ENCODE measurements at places on chromosomes 1 and 21.

GRCh38 chr1:5944843-5945167 lies 47.4 kb downstream of the NPHP4 start:
- no peaks in the 10 kb centered on the region for H3K4me1 ChIP-seq
- peaks cover 17% of the 10 kb centered on the region for H3K36me3 ChIP-seq
- H3K27ac ChIP-seq, result no peak overlapping the region
- H3K27me3 ChIP-seq, result no peaks in the 10 kb centered on the region
- no peak overlapping the region for H3K4me3 ChIP-seq

- DNase-seq, result no peak
- peaks cover 5% of the 10 kb centered on the region for H3K4me1 ChIP-seq
- H3K27me3 ChIP-seq, result peaks cover 6% of the 10 kb centered on the region
These were observed 5.9 kb upstream of the FOXJ3 start for GRCh38 chr1:42340901-42341300.

- peaks cover 20% of the 10 kb centered on the region for H3K4me1 ChIP-seq
- DNase-seq, result no peak
- H3K36me3 ChIP-seq, result no peaks in the 10 kb centered on the region
- H3K27ac ChIP-seq, result no peak overlapping the region
These were observed 40.1 kb downstream of the PTPRC start for GRCh38 chr1:198678901-198679329.

GRCh38 chr1:113666126-113666525 lies 93.2 kb downstream of the PHTF1 start:
- DNase-seq, result no peak
- no peaks in the 10 kb centered on the region for H3K27me3 ChIP-seq
- no peaks in the 10 kb centered on the region for H3K4me1 ChIP-seq
- no peak overlapping the region for H3K4me3 ChIP-seq
- H3K27ac ChIP-seq, result no peak overlapping the region

DNA sequence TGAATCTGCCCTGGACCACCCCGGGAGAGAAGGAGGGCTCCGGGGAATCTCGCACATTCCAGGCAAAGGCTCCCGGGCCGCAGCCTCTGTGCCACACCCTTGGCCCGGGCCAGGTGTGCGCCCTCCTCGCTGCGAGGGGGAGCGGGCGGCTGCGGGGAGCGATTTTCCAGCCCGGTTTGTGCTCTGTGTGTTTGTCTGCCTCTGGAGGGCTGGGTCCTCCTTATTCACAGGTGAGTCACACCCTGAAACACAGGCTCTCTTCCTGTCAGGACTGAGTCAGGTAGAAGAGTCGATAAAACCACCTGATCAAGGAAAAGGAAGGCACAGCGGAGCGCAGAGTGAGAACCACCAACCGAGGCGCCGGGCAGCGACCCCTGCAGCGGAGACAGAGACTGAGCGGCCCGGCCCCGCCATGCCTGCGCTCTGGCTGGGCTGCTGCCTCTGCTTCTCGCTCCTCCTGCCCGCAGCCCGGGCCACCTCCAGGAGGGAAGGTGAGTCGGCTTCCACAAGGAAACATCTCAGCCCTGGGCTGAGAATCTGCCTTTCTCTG lies at the start of gene LAMC2:
Gene LAMC2, plus strand, starts transcription at position 324 of the 550 bp plus-strand sequence. Its CDS starts 89 bp downstream, at position 413.
- H3K36me3 ChIP-seq, result no peaks in the 10 kb centered on the region
- H3K4me3 ChIP-seq, result peak within 1 kb of the TSS; percentile 72
- H3K27ac ChIP-seq, result peak within 1 kb of the TSS; percentile 61

GRCh38 chr1:182035097-182035770 lies 26.3 kb downstream of the ZNF648 start:
- H3K4me1 ChIP-seq, result no peaks in the 10 kb centered on the region
- DNase-seq, result no peak
- peaks cover 4% of the 10 kb centered on the region for H3K27me3 ChIP-seq
- H3K27ac ChIP-seq, result no peak overlapping the region
- H3K4me3 ChIP-seq, result no peak overlapping the region
- no peaks in the 10 kb centered on the region for H3K36me3 ChIP-seq

DNA sequence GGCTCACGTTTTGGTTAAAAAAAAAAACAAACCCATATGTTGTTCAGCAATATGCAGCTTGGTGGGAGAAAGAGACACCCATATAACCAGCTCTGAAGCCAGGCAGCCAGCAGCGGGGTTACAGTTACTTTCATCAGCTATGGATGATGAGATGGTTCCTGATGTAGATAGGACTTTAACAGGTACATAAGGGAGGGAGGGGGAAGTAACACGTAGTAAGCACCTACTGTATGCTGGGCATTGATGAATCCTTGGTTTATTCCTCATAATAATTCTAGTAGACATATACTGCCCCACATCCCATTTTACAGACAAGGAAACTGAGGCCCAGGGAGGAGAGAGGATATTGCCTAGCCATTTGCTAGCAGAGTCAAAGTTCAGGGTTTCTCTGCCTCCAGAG lies 2.0 kb downstream of the SLC1A7 start:
- H3K36me3 ChIP-seq, result peaks cover 4% of the 10 kb centered on the region
- no peak for DNase-seq
- peaks cover 25% of the 10 kb centered on the region for H3K4me1 ChIP-seq

DNA sequence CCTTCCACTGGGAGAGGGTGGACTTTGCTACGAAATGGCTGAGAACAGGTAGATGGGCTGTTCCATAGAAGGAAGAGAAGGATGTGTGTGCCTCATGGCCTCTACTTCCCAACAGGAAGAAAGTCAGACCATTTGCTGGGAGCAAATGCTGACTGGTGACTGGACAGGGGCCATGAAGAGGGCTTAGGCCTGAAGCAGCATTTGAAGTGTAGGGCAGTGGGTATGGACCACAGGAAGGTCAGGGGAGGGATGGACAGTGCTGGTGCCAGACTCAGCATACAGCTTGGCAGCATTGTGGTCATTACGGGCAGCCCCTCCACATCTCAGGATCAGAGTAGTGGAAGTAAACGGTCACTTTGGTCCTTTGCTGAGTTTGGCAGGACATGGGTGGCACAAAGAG lies 275.7 kb downstream of the MATN1 start:
- H3K4me3 ChIP-seq, result no peak overlapping the region
- DNase-seq, result no peak
- H3K27me3 ChIP-seq, result peaks cover 2% of the 10 kb centered on the region
- H3K4me1 ChIP-seq, result no peaks in the 10 kb centered on the region
- no peaks in the 10 kb centered on the region for H3K36me3 ChIP-seq

DNA sequence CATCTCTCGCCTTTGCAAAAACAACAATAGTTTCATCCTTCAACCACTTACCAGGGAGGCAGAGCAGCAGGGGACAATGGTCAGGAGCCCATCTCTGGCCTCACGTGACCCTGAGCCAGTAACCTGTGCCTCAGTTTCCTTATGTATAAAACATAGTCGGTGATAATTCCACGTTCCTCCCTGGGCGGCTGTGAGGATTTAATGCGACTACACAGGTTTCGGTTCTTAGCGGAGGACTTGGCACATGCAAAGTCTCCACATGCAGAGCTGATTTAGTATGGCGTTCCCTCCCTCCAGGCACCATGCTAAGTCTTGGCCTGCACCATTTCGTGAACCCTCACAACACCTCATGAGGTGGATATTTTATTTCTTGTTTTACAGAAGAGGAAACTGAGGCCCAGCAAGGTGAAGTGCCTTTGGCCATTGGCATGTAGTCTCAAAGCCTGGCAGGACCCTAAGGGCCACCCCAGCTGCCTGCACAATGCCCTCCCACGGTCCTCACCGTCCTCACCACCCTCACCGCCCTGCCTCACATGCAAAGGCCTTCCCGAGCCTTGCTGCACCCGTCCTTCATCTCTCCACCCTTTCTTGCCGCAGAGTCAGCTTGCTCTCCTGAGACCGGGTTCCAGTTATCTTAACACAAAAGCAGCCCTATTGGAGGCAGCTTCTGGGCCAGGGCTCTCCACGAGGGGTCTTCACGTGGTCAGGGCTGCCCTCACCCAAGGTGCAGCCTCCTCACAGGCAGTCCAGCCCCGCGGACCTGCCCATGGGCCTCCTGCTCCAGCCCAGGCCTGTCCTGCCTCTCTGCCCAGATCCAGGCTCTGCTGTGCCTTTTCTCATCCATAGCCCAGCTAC lies 48.9 kb downstream of the SYF2 start:
- H3K4me3 ChIP-seq, result no peak overlapping the region
- no peaks in the 10 kb centered on the region for H3K27me3 ChIP-seq
- DNase-seq, result no peak
- no peaks in the 10 kb centered on the region for H3K36me3 ChIP-seq

DNA sequence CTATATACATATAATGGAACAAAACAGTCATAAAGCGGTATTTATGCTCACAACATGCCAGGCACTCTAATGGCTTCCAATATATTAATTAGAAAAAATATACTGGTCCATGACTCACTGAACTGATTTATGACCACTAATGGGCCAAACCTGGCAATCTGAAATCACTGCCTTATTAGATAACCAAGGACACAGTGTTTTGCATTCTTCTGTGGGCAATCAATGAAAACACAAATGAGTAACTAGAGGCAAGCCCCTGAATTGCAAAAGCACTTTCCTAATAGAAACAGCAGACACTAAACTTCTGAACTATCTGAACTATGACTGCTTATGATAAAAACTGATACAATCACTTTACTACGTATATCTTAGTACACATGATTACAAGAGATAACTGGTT lies 3.5 kb downstream of the GCLM start:
- DNase-seq, result no peak
- peaks cover 45% of the 10 kb centered on the region for H3K4me1 ChIP-seq
- H3K4me3 ChIP-seq, result no peak overlapping the region
- H3K36me3 ChIP-seq, result peaks cover 6% of the 10 kb centered on the region

GRCh38 chr1:10490286-10490970 lies 15.7 kb downstream of the PEX14 start:
- no peaks in the 10 kb centered on the region for H3K36me3 ChIP-seq
- no peak overlapping the region for H3K4me3 ChIP-seq
- no peaks in the 10 kb centered on the region for H3K27me3 ChIP-seq
- no peak for DNase-seq

GRCh38 chr1:111615870-111616715 lies 3.5 kb upstream of the RAP1A start:
- peaks cover 13% of the 10 kb centered on the region for H3K4me1 ChIP-seq
- H3K27me3 ChIP-seq, result no peaks in the 10 kb centered on the region
- no peaks in the 10 kb centered on the region for H3K36me3 ChIP-seq
- no peak overlapping the region for H3K27ac ChIP-seq

DNA sequence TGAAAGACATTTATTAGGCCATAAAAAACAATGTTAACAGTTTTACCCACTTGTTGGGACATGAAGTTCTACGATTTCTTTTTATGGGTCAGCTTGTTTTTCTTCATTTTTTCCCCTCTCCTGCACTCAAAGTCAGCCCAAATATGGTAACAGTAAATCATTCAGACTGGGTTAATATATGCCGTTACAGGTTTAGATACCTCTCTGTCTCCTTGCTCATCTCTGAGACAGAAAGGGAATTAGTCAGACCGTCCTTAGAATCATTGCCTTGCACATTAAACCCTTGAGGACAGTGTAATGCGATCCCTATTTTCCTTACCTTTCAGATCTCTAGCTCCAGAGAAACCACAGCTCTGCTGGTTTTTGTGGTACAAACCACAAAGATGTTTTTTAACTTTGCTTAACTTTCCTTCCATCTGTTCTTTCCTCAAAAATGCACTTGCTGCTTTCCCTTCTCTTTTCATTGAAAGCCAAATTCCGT lies 613.3 kb downstream of the PLPP3 start:
- H3K36me3 ChIP-seq, result no peaks in the 10 kb centered on the region
- no peak for DNase-seq
- H3K27me3 ChIP-seq, result peaks cover 15% of the 10 kb centered on the region
- H3K4me3 ChIP-seq, result no peak overlapping the region
- H3K27ac ChIP-seq, result no peak overlapping the region
- H3K4me1 ChIP-seq, result peaks cover 26% of the 10 kb centered on the region

DNA sequence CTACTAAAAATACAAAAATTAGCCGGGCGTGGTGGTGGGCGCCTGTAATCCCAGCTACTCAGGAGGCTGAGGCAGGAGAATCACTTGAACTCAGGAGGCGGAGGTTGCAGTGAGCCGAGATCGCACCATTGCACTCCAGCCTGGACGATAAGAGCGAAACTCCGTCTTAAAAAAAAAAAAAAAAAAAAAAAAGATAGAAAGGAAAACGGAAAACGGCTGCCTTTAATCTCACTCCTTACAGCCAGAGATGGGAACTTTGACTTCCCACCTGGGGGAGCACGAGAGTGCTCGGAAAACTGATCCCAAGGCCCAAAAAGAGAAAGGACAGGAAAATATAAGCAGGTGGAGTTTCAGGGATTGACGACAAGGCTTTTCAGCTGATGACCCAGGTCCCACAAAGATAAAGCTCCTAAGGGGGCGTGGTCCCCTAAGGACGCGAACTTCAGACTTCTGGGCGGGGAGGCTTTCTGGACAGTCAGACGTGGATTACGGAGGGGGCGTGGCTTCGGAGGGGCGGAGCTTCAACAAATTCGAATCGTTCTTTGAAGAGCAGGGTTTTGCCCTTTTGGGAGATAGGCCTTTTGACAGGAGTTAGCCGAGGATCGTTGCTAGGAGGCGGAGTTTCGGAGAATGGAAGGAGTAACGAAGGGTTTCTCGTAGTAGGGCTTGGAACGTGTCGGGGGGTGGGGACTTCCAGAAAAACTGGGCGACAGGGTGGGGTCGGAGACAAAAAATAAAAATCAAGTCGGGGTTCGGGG lies 958 bp upstream of the CKS1B start:
- H3K4me1 ChIP-seq, result peaks cover 40% of the 10 kb centered on the region
- no peak overlapping the region for H3K4me3 ChIP-seq
- no peak overlapping the region for H3K27ac ChIP-seq
- DNase-seq, result no peak
- no peaks in the 10 kb centered on the region for H3K27me3 ChIP-seq
- H3K36me3 ChIP-seq, result peaks cover 3% of the 10 kb centered on the region

DNA sequence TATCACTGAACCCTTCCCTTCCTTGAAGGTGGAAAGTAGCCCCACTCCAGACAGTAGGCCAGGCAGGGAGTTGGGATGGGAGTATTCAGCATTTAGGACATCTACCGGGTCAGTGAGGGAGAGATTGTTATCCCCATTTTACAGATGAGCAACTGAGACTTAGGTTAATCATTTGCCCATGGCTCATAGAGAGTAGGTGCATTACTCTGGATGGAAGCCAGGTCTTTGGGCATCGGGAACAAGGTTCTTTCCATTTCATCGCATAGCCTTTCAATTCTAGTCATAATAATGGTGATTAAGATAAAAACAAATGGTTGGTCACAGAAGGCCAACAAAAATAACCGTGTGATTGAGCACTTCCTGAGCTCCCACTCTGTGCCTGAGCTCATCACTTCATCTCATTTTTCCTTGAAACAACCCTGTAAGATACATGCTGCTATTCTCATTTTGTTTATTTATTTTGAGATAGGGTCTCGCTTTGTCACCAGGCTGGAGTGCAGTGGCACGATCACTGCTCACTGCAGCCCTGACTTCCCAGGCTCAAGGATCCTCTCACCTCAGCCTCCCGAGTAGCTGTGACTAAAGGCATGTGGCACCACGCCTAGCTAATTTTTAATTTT lies 64.8 kb downstream of the NAV1 start:
- H3K27ac ChIP-seq, result peak overlapping the region; percentile 98
- H3K4me1 ChIP-seq, result peaks cover 78% of the 10 kb centered on the region
- no peak for DNase-seq
- no peak overlapping the region for H3K4me3 ChIP-seq
- no peaks in the 10 kb centered on the region for H3K27me3 ChIP-seq

DNA sequence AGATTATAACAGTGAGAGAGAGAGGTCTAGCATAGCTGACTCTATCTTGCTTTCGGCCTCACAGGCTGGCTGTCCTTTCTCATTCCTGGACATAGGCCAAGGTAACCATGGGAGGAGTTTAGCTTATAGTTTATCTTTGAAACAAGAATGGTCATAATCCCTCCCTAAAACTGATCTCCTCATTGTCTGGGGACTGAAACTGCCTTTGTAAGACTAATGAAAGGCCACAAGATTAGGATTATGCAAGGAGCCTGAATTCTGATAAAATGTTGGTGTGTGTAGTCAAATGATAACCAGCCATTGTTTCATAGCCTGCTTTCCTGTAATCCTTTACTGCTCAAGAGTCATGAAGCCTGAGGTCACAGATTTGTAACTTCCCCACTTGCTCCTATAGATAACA lies 131.9 kb upstream of the LYPLAL1 start:
- DNase-seq, result no peak
- peaks cover 4% of the 10 kb centered on the region for H3K36me3 ChIP-seq
- peak overlapping the region; percentile 56 for H3K27ac ChIP-seq
- H3K4me3 ChIP-seq, result no peak overlapping the region

Measured in chondrocyte (in vitro differentiated cells).